ENCODE measurements at places on chromosomes 7 and 10. TPM values are rescaled to one million over a fixed set of nuclear protein-coding genes. Genes with fewer than 3 reads are reported as not detected.

TMEM236 gene
- total RNA-seq = not detected

C10orf53 gene
- not detected for total RNA-seq

ITPRID1 gene
- not detected for total RNA-seq

ZNF853 gene
- under 0.01 TPM for total RNA-seq

CCZ1 gene
- total RNA-seq = 77.4 TPM

VIPR2 gene
- total RNA-seq = not detected

ADIRF gene
- 35.6 TPM for total RNA-seq

CPN1 gene
- not detected for total RNA-seq

PDE6C gene
- total RNA-seq = not detected

REPIN1 gene
- 64.2 TPM for total RNA-seq

ELN gene
- 1.7 TPM for total RNA-seq

PTPRN2 gene
- total RNA-seq = 1.1 TPM

GCK gene
- total RNA-seq = 2.7 TPM

DYNC1I1 gene
- 0.71 TPM for total RNA-seq

Measured in myometrial cell (primary cell).